ENCODE measurements at places on chromosomes 6 and 20.

DNA sequence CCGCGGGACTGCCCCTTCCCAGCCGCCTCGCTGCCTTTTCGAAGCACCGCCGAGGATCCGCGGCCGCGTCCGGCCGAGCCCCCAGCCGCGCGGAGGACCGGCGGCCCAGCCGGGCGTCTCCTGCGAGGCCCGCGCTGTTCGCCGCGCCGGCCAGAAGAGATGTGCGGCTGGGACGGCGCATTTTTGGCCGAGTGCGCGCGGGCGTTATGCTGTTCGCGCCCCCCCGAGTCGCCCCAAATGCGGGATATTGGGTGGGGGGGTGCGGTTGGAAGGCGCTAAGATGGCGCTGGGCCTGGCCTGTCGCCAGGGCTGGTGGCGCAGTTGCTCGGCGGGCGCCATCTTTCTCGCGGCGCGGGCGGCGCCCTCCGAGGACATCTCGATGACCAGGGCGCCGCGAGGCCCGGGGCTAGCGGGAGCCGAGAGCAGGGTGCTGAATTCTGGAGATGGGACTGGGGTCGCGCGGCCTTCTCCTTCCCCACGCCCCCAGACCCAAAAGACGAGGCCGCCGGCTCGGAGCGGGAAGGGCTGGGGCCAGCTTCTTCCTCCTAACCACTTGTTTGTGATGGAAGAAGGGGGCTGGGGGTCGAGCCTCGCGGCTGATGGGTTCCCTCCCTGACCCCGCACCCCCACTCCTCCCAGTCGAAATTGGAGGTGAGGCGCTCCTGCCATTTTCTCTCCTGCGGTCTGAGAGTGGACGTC is 1.5 kb downstream of the BICRAL start:
- DNase-seq, result peak; percentile 44

GRCh38 chr6:9272671-9273070 is 837.3 kb upstream of the SLC35B3 start:
- no peak for DNase-seq

- no peak for DNase-seq
These were observed 7.8 kb upstream of the BPIFB6 start for GRCh38 chr20:33023439-33024242.

- DNase-seq, result no peak
These were observed 57.8 kb downstream of the CARMIL1 start for GRCh38 chr6:25336996-25337395.

DNA sequence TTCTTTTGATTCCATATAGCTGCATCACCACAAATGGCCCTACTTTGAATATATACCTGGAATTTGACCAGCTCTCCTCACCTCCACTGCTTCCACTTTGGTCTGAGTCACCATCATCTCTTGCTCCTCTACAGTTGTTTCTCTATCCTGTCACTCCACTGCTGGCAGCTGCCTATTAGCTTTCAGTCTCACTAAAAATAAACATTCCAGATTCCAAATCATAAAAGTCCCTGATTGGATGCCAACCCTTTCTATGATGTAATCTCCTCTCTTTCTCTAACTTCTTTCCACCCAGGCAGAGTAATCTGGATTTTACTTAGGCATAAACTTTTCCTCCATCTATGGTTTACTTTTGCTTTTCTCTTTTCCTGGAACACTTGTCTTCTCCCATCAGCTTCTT is 49.1 kb downstream of the RFPL4B start:
- no peak for DNase-seq
